ENCODE measurements at places on chromosomes 1 and 21. TPM values are rescaled to one million over a fixed set of nuclear protein-coding genes. Genes with fewer than 3 reads are reported as not detected.

Gene FMO5
- total RNA-seq = 1.7 TPM

Gene OR2G2
- total RNA-seq = not detected

Gene IARS2
- 41.8 TPM for total RNA-seq

Gene NTNG1
- total RNA-seq = 18.2 TPM

Gene FCRL2
- total RNA-seq = not detected

Gene FAM177B
- total RNA-seq = not detected

Gene ACTN2
- 75.2 TPM for total RNA-seq

Gene SPATA21
- total RNA-seq = not detected

Gene FCER1G
- total RNA-seq = 10.0 TPM

Gene CD101
- 4.0 TPM for total RNA-seq

Gene FCRLA
- 0.69 TPM for total RNA-seq

Gene REN
- total RNA-seq = not detected

GRCh38 chr1:46749404-46749803, 30.5 kb upstream of the EFCAB14 start:
- no peak for DNase-seq

- peak; percentile 30 for DNase-seq
These were observed 214.5 kb downstream of the VAV3 start for GRCh38 chr1:107750364-107750959.

DNA sequence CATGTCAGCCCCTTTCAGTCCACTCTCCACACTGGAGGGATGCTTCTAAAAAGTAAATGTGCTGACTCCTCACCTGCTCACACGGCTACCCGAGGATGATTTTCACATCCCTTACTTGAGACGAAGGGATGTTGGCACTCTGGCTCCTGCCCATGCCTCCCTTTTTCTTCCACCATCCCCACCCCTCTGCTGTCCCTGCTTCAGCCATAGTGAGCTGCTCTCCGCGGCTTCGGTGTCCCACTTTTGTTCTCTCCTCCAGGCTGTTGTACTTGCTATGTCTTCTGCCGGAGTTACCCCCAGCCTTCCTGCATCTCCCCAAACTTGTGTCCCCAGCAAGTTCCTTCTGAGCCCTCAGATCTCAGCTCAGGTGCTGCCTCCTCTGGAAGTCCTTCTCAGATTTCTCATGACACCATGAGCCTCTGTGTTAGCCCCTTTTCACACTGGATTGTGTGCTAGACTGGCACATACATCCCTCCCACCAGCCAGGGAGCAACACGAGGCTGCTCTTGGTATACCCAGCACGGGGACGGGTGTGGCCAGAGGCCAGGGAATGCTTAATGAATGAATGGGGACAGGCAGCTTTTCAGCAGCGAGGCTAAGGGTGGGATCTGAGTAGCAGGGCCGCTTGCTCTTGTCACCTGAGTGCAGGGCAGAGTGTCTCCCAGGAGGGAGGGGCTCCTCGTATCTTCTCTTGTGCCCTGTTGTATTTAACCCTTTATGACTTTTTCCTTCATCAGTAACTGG, 1.3 kb downstream of the ACOT11 start:
- no peak for DNase-seq

DNA sequence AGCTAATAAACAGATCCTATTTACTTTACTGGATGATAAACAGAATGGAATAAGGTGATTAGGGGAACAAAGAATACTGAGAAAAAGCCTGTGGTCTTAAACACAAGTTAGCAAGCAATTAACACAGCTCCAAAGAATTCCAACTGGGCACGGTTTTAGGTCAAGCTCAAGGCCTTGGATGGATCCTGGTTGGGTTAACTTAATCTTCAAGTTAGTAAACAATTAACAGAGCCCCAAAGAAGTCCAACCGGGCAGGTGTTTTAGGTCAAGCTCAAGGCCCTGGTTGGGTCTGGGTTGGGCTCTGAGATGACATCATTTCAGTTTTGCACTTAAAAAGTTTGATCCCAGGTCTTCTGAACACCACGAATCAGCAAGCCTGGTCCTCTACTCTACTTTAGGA, 1086.3 kb upstream of the TMPRSS15 start:
- no peak for DNase-seq

- DNase-seq = no peak
These were observed 107.6 kb upstream of the NFIA start for GRCh38 chr1:60974524-60975372.

DNA sequence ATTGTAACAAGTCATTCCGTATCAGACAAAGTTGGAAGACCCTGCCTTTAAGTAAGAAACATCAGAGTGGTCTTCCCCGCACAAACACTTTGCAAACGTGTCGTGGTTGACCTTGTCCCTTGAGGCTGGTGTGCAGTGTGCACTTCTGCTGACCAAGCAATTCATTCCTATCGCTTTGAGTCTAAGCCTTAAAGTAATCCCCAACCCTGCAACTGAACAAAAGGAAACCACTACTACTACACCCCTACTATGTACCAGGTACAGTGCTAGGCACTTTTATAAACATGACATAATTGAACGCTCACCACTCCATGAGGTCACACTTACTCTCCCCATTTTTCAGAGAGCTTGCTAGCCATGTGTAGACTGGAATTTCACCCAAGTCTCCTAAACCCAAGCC, 10.6 kb downstream of the ITPKB start:
- no peak for DNase-seq

- DNase-seq = no peak
These were observed 27.3 kb downstream of the LHX9 start for GRCh38 chr1:197944485-197944884.

DNA sequence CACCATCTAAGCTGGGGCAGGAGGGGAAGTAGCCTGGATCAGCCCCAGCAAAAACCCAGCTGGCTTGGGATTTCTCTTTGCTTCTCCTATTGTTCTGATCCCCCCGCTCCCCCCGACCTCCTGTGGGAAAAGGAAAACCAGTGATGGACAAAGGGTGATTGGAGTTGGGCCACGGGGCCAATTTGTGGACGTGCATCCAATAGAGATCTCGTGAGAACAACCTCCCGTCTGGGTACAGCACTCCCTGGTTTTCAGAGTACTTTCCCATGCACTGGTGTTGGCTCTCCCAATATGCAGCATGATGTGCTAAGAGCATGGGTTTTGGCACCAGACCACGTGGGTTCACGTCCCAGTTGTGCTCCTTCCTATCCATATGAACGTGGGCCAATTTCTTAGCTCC, 9.0 kb downstream of the BLACAT1 start:
- DNase-seq = no peak

GRCh38 chr1:78520843-78521242, 30.1 kb downstream of the PTGFR start:
- DNase-seq = no peak

- no peak for DNase-seq
These were observed 60.1 kb downstream of the HNRNPR start for GRCh38 chr1:23283667-23284602.

DNA sequence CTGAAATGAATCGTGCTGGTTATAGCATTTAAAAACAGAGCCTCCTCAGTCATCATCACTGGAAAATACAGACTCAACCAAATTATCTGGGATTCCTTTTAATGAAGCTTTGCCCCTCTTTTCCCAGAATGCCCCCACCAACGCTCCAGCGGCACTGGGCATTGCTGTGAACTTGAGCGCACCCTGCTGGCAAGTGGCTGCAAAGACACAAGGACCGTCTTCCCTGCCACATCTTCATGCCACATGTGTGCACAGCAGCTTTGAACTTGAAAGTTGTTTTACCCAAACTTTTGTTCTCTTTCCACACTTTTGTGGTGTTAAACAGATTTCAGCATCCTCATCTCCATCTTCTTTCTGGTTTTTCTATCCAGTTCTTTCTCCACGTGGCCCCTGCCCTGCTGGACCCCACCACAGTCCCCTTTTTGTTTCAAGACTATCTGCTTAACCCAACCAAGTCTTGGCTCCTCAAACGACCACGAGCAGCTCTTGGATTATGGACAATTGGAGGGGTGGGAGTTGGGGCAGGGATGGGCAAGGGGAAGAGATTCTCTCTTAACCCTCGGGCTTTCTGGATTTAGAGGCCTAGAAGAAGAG, 12.8 kb upstream of the LMX1A start:
- DNase-seq = peak; percentile 25

GRCh38 chr1:162187687-162188276, 118.3 kb downstream of the NOS1AP start:
- no peak for DNase-seq

DNA sequence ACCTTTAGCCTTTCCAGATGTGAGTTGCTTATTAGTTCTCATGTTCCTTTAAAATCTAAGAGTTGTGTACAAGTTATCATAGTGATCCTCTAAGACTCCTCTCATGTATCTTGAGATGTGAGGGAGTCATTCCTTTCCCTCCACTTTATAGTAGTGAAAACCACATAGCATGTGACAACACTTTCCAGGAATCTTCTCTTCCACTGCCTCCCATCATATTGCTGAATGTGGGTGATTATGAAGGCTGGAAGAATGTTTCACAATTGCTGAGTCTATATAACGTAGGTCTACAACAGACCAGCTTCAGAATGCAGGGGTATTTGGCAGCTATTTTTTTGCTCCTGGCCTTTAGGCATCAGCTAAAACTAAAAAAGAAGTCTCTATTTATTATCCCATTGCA, 44.7 kb upstream of the LRRC7 start:
- no peak for DNase-seq

- no peak for DNase-seq
These were observed 2.8 kb downstream of the DOP1B start for GRCh38 chr21:36159356-36159921.

GRCh38 chr1:248404024-248404423, 1.2 kb downstream of the OR2T1 start:
- no peak for DNase-seq

GRCh38 chr1:165468726-165469249, 23.9 kb upstream of the RXRG start:
- no peak for DNase-seq

DNA sequence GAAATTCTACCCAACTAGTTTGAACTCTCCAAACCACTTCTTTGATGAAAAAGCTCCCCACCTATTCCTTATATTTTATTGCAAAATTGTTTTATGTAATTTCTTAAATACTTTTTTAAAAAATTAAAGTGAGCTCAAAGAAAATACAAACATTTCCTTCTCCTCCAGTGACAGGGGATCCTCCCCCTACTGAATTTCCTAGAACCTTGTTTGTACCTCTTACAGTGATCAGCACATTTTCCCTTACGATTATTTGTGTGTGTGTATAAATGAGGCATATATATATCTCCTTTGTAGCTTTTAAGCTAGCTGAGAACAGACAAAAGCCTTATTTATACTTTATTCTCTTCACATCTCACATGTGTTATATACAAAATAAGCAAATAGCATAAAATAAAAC, 44.4 kb downstream of the VAV3 start:
- DNase-seq = no peak

- no peak for DNase-seq
These were observed 7.8 kb downstream of the DIPK1A start for GRCh38 chr1:92953491-92953890.

DNA sequence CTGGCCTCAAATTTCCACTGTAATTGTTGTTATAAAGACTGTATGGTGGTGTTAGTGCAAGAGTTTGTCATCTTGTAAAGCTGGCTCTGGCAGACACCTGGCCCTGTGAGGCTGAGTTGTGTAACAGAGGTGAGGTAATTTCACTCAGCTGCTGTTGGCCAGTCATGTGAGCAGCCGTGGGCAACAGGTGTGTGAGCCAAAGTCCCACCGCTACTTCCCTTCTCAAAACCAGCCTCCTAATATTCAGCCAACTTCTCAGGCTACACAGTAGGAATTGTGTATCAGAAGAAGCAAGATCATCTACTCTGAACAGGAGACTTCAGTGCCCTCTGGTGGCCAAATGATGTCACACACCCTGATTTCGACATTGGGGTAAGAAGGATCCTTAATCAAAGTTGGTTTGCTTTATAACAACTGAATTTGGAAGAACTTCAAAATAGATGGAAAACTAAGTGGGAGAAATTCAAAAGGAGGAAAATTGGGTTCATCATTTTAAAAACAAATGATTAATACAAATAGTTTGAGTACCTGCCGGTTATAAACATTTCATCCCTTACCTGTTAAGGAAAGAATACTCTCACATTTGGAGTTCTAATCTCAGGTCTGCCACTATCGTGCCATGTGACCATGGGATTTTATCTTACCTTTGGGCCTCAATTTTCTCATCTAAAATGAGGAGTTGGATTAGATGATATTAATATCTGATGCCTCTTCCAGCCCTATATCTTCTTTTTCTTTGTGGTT, 2.6 kb upstream of the CREG1 start:
- DNase-seq = peak; percentile 75

GRCh38 chr1:30801771-30802198, 44.2 kb upstream of the LAPTM5 start:
- peak; percentile 86 for DNase-seq

DNA sequence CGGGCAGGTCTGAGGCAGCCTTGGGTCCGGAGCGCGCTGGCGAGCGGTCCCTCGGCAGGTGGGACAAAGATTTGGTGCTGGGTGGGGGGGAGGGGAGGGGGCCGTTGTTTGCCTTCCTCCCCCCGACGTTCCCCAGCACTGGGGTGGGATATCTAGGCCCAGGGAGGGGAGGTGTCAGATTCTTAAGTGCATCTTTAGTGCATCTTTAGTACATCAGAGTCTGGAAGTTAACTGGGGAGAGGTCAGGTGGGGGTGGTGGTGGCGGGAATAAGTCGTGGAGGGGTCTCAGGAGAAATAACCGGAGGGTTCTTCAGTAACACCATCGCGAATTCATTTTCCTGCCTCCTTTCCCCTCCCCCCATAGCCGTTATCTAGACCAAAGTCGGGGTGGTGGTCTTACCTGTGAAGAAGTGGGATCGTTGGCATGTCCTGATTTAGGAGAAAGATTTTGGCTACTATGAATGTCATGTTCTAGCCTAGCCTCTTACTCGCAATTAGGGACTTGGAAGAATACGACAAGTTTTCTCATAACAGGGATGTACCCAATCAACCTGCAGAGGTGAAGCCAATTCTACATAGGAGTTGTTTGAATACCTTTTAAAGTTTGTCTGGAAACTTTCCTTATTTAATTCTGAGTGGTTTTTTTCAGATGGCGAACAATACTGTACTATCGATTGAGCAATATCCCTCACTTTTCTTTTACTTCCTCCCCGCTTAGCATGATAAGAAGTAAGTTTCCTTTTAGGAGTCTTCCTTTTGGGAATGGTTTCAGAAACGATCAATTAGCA, 886 bp downstream of the ZMYM4 start:
- no peak for DNase-seq

DNA sequence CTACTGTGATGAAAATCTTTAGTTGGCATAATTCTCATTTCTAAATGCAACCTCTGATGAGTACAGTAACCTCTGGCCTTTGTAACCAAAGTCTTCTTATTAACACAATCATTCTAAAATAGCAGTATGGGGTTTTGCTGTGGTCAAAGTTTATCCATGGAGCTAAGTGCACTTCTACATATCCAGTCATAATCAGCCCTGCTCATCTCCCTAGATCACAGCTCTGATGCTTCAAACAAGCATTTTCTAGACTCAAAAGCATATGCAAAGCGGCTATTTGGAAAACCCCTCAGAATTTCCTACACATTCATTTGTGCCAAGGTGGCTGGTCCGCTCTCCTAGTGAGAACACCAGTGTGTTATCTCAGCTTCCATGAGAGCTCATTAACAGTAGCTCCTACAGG, 418.6 kb downstream of the MRPL39 start:
- DNase-seq = no peak

Measured in dorsolateral prefrontal cortex (tissue), 122 donors.